ENCODE measurements at places on chromosomes 12 and 14. TPM values are rescaled to one million over a fixed set of nuclear protein-coding genes. Genes with fewer than 3 reads are reported as not detected.

DNA sequence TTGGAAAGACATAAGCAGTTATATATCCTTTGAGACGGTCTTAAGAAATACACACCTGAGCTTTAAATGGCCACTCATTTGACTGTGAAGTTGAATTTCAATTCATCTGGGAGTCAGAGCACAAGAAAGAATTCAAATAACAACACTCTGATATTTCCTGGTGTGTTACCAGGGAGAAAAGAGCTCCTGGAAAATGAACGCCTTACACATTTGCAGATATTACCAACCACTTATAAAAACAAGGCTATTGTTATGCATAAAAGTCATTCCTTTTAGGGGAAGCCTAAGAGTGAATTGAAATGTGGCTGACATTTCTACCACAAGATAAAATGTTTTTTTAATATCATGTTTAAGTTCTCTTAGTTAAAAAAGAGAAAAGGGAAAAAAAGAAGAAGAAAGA is 229.2 kb upstream of the PLEKHG7 start:
- no peak for DNase-seq

- DNase-seq = no peak
Observed at GRCh38 chr14:89397569-89398230, 19.3 kb downstream of the FOXN3 start.

- no peak for DNase-seq
Observed at GRCh38 chr12:121990692-121991603, 30.7 kb upstream of the BCL7A start.

DNA sequence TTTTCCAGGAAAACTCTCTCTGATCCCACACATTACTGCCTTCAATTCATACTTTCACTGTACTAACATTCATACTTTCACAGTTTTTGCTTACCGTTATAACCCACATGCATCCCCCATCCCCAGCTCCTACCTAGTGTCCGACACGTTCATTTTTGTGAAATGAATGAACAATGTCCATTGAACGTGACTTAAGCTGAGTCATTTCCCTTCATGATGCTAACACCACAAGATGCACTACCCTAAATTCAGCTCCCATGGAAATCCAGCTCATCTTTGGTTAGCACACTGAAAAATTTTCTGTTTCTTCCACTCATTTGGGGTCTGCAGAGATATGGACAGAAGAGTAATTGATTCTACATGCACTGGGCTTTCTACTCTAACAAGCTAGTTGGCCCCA is 84.7 kb downstream of the GALNT4 start:
- DNase-seq = no peak

DNA sequence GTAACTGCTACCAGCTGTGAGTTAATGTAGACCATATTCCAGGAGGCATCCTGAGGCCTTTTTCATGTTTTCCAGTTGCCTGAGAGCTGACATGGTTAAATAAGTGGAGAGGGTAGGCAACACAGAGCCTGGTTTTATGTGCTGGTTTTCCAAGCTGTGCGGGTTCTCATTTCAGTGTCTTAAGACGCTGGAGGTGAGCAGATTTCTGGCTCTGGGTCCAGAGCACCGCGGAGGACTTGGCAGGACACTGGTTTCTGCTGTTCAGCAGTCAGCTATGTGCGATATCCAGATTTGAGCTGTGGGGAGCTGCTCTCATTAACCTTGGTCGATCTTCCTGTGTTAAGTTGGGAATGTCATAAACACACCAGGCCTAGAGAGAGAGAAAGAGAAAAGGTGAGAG is 680.8 kb downstream of the BCL11B start:
- no peak for DNase-seq

DNA sequence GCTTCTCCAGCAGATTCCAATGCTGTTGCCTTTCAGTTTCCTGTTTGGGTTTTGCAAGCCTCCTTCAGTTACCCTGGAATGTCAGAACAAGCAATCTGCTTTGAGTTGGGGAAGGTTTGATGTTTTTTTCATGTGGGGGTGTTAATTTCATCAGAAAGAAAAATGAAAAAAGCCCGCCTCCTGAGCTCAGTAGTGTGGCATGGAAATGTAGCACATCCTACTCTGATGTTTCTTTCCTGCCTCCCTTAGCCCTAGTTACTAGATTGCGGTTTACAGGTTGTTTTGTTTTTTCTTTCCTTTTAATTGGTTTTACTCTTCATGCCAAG is 22.6 kb downstream of the IFNG-AS1 start:
- DNase-seq = no peak

GRCh38 chr12:75289753-75290152 is 40.4 kb downstream of the CAPS2 start:
- DNase-seq = no peak

DNA sequence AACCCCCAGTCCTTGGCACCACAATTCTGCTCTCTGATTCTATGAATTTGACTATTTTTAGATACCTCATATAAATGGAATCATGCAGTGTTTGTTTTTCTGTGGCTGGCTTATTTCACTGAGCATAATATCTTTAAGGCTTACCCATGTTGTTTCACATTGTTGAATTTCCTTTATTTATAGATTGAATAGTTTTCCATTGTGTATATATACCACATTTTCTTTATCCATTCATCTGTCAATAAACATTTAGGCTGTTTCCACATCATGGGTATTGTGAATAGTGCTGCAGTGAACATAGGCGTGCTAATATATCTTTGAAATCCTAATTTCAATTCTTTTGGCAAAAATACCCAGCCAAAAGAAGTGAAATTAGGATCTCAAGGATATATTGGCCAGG is 126.7 kb upstream of the SLC38A2 start:
- no peak for DNase-seq

DNA sequence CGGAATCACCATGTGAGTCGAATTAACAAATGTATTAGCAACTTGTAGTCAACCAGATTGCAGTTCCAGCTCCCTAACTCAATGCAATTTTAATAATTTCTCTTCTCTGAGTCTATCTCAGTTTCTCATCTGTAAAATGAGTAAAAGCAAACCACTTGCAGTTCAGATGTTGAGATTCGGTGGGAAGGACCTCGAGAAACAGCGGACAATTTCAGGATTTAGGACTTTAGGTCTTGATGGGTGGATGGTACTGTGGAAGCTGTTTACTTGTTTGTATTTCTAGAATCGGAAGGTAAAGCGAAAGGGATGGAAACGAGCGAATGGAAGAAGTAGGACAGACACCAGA is 510 bp upstream of the TTC8 start:
- no peak for DNase-seq

GRCh38 chr12:89153341-89153740 is 199.0 kb downstream of the DUSP6 start:
- no peak for DNase-seq

GRCh38 chr12:106109168-106109910 is 29.4 kb downstream of the NUAK1 start:
- DNase-seq = no peak

- no peak for DNase-seq
Observed at GRCh38 chr12:18472304-18472703, 211.0 kb downstream of the PIK3C2G start.

- no peak for DNase-seq
Observed at GRCh38 chr14:44732144-44732543, 225.1 kb upstream of the FSCB start.

GRCh38 chr12:132324841-132325732 is 4.3 kb downstream of the GALNT9 start:
- DNase-seq = no peak

GRCh38 chr12:116600959-116601918 is 42.1 kb downstream of the MAP1LC3B2 start:
- no peak for DNase-seq

GRCh38 chr12:63965936-63966605 is 121.6 kb downstream of the SRGAP1 start:
- no peak for DNase-seq

GRCh38 chr12:39440781-39441180 is 2.1 kb downstream of the KIF21A start:
- no peak for DNase-seq

DNA sequence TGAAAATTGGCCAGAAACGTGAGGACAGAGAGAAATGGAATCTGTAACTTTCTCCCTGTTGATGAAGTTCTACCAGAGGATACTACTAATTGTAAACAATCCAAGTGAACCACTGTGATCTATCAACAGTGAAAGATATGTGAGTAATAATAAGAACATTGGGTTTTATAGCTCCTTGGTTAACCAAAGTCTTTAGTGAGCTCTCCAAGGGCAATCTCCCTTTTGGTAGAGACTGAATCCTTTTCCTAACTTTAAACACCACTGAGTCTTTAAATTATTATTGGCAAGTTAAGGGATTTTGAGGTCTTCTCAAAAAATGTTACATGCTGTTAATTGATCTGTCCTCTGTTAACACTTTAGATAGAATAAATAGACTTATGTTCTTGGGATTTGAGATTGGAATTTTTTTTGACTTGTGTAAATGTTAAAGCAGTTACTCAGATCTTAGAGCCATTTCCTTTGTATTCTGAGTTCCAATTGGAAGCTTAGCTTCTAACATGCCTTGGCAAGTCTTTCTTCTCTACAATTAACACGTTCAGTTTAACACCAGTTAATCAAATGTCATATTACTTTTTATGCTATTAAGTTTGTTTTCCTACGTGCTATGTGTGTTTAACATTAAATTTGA is 338.2 kb upstream of the DDHD1 start:
- DNase-seq = no peak

The RIPK3 gene
- total RNA-seq = 0.37 TPM

The HOTAIR gene
- total RNA-seq = not detected

The SYT10 gene
- total RNA-seq = 0.78 TPM

The CLEC2A gene
- total RNA-seq = 3.5 TPM

The SLC25A21 gene
- 6.0 TPM for total RNA-seq

The CD163L1 gene
- 0.32 TPM for total RNA-seq

The BMAL2 gene
- 16.2 TPM for total RNA-seq

The CYP27B1 gene
- 3.2 TPM for total RNA-seq
